ENCODE measurements at places on chromosomes 5 and 9.

DNA sequence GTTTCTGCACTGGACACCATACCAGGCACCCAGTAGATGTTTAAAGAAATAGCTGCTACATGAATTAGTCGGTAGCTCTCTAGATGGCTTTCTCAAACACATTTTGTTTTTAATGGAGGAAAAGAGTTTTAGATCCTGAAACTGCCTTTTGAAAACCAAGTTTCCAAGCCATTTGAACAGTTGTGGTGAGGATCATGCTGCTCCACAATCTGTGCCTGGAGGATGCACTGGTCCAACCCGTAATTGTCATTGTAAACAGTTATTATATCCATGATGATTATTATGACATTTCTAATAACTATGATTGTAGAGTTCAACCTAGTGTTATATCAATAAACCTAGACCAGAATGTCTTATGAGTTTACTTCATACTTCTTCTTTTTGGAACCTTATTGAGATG, 35.9 kb upstream of the ZFAND5 start:
- no peak overlapping the region for H3K27ac ChIP-seq
- no peak for DNase-seq
- H3K4me3 ChIP-seq = no peak overlapping the region

GRCh38 chr5:73764996-73765395, 139.0 kb downstream of the ARHGEF28 start:
- DNase-seq = no peak
- H3K4me3 ChIP-seq = no peak overlapping the region
- no peaks in the 10 kb centered on the region for H3K36me3 ChIP-seq
- no peaks in the 10 kb centered on the region for H3K4me1 ChIP-seq
- H3K27ac ChIP-seq = no peak overlapping the region

DNA sequence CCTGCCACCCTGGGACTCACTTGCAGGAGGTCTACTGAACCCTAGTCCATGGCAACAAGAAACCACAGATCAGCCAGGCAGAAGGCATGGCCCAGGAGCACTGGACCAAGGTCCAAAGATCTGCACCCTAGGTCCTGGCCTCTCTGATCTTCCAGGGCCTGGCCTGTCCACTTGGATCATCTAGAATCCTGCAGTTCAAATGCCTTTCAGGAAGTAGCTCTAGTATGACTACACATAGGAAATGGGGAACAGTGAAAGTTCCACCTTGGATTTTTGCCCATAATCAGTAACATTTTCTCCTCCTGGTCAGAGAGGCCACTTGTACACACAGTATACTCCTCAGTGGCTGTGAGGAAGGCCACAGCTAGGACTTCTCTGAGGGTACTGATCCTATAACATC, 11.5 kb downstream of the ANXA6 start:
- DNase-seq = no peak
- H3K27me3 ChIP-seq = no peaks in the 10 kb centered on the region
- H3K36me3 ChIP-seq = peaks cover 37% of the 10 kb centered on the region
- H3K4me1 ChIP-seq = no peaks in the 10 kb centered on the region
- H3K27ac ChIP-seq = no peak overlapping the region
- H3K4me3 ChIP-seq = no peak overlapping the region

- H3K4me3 ChIP-seq = no peak overlapping the region
- H3K4me1 ChIP-seq = no peaks in the 10 kb centered on the region
- no peaks in the 10 kb centered on the region for H3K36me3 ChIP-seq
- H3K27me3 ChIP-seq = no peaks in the 10 kb centered on the region
- H3K27ac ChIP-seq = no peak overlapping the region
- no peak for DNase-seq
Measured at GRCh38 chr9:70263421-70263820, 4.6 kb downstream of the SMC5 start.

- no peak for DNase-seq
- no peaks in the 10 kb centered on the region for H3K27me3 ChIP-seq
- H3K36me3 ChIP-seq = no peaks in the 10 kb centered on the region
- H3K4me3 ChIP-seq = no peak overlapping the region
- H3K4me1 ChIP-seq = peaks cover 9% of the 10 kb centered on the region
- no peak overlapping the region for H3K27ac ChIP-seq
Measured at GRCh38 chr5:146041180-146041789, 64.1 kb downstream of the PLAC8L1 start.

Measured in right lobe of liver (tissue), 6 donors.